Stimulated activated CD4-positive, alpha-beta T cell treated with anti-CD3 and anti-CD28 coated beads, TNF-alpha, amount 100 ng/mL, for 1 hour (primary cell): ENCODE measurements at places on chromosomes 7 and 10.

DNA sequence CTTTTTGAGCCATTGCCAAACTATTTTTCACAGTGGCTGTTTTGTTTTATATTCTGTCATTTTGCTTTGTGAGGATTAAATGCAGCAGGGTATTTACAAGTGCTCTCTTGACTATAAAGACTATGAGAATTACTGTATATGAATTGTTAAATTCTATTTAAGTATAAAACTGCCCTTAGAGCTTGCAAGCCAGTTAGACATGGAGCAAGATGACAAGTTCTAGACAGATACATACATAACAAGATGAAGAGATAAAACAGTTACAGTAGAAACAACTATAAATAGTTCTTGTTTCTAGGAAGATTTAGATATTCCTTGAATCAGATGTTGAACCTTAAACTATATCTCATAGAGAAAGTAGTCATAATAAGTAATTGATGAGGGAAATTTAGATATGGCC, 60.6 kb downstream of the DNAH11 start:
- DNase-seq = no peak

DNA sequence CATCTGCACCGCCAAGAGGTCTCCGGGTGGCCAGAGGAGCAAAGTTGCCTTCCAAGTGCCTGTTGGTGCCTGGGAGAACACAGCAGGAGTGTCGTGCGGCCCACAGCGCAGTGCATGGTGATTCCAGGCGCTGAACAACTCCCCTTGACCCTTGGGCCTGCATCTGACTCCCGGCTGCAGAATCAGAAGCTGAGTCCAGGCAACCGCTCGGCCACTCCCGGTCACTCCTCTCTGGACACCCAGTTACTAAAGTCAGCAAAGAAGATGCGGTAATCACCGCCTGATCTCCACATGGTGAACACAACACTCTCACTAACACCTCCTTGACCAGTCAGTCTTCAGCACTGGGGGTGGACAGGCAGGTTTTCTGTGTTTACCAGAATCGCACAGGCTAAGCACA, 35.5 kb downstream of the SCD start:
- no peak for DNase-seq

GRCh38 chr10:70689661-70690060, 17.4 kb downstream of the ADAMTS14 start:
- DNase-seq = no peak

- no peak for DNase-seq
These were observed 7.9 kb downstream of the PKD1L1 start for GRCh38 chr7:47940088-47941013.

GRCh38 chr10:72176701-72177100, 39.1 kb upstream of the ANAPC16 start:
- no peak for DNase-seq

- no peak for DNase-seq
These were observed 93.2 kb downstream of the LANCL2 start for GRCh38 chr7:55458351-55458750.

DNA sequence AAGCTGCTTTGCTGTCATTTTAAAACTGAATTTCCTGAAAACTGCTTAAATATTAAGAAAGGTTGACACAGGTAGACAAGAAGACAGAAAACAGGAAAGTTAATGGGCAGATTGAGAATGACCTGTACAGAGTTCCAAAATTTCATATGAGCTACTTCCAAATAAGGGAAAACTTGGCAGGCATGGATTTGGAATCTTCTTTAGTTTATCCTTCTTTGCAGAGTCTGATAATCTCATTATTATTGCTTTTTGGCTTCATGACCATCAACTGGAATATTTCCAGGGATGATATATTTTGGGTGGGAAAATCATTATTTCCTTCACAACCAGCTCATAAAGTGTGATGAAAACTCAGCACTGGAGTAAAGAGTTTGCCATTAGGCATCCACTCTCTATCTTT, 346.5 kb upstream of the NPVF start:
- DNase-seq = no peak

DNA sequence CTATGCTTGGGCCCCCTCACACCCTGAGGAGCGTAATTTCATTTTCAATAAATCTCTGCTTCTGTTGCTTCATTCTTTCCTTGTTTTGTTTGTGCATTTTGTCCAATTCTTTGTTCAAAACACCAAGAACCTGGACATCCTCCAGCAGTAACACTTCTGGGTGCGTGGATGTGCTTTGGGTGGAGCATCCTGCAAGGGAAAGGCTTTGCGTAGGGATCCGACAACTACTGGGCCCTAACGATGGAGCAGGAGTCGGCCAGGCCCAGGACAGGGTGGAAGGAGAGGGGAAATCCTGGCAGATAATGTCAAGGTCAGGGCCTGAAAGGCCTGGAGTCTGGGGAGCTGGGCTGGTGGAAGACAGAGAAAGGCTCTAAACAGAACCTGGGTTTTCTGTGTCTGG, 231.8 kb downstream of the ADAM12 start:
- no peak for DNase-seq

DNA sequence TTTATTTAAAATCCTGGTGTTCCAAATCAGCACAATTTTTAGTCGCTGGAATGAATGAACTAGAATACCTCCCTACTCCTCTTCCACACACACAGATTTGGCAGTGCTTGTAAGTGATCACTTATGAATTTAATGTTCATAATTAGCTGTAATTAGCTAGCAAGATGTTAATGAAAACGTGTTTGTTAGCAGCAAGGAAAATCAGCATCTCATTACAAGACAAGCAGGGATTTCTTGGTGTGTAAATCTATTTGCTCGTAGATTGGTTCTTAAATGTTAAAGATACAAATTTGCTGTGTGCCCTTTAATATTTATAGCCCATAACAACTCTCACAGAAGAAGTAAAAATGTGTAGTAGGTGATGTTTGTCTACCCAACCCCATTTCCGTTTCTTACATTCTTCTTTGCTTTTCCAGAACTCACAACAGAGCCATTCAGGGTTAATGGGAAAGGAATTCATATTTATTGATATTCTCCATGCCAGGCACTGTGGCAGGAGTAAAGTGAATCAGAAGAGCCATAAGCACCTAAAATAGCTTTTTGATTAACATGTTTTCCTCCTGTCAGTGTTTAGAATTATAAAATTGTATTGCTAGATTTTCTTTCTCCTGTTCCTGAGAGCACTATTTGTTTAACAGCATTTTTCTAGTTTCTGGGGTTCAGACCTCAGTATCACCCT, 49.6 kb downstream of the SEMA3C start:
- DNase-seq = no peak

GRCh38 chr10:78507510-78508160, 474.0 kb downstream of the RPS24 start:
- no peak for DNase-seq

- no peak for DNase-seq
These were observed 150.8 kb upstream of the NPS start for GRCh38 chr10:127398140-127398970.

DNA sequence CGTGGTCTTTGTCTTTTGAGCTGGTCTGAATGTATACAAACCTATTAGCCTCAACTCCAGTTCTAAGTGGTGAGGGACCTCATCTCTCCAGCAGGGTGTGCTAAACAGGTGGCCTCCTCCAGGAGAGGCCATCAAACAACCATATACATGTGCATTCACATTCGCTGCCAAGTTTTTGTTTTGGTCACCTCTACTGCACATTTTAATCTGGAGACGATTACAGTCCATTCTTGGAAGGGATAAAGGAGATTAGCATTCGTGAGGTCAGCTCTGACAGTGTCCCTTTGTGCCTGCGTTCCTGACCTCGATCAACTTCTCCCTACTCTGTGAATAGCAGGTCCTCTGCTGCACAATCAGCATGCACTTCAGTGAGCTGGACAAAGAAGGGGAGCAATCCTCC, 60.8 kb downstream of the RHOBTB1 start:
- no peak for DNase-seq

- DNase-seq = no peak
These were observed 57.7 kb upstream of the KCNIP2 start for GRCh38 chr10:101901340-101901739.

DNA sequence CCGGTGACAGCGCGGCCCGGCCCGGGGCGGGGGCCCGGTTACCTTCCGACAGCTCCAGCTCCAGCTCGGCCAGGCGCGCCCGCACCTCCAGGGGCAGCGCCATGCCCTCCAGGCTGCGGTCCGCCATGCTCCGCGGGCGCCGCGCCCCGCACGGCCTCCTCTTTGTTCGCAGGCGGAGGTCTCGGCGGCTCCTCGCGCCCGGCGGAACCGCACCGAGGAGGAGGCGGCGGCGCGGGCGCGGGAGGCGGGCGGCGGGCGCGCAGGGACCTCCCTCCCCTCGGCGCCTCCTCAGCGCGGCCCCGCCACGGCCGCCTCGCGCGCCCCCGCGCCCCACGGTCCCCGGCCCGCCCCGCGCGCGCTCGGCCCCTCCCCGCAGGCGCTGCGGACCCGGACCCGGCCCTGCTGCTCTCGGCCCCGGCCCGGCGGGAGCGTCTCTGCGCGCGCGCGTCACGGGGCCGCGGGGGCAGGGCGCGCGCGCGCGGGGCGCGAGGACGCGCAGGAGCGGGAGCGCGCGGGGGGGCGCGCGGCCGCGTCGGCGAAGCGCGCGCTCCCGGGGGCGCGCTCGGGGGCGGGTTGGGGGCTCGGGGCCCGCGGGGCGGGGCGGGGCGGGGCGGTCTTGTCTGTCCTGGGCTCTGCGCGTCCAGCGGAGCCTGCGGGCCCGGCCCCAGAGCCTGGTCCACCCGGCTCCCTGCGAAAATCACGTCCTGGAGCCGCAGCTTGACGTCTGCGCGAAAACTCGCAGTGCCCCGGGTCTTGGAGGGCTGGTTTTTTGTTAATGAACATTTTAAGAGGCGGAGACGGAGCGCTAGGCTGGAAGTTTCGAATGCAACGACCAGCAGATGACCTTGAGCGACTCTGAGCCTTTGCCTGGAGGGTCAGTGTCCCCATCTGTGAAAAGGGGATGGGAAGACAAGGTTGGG, at the start of gene DIP2C:
TSS of gene DIP2C (minus strand) at position 217 of the 920 bp plus-strand sequence. CDS start at position 127, 90 bp downstream.
- no peak for DNase-seq

GRCh38 chr10:74187237-74187636, 36.2 kb downstream of the ADK start:
- DNase-seq = no peak

- DNase-seq = no peak
These were observed 60.1 kb downstream of the DENND11 start for GRCh38 chr7:141641876-141642275.

GRCh38 chr7:45494885-45495284, 79.3 kb upstream of the ADCY1 start:
- DNase-seq = no peak

- no peak for DNase-seq
These were observed 490.7 kb downstream of the TYW1 start for GRCh38 chr7:67487316-67487715.

DNA sequence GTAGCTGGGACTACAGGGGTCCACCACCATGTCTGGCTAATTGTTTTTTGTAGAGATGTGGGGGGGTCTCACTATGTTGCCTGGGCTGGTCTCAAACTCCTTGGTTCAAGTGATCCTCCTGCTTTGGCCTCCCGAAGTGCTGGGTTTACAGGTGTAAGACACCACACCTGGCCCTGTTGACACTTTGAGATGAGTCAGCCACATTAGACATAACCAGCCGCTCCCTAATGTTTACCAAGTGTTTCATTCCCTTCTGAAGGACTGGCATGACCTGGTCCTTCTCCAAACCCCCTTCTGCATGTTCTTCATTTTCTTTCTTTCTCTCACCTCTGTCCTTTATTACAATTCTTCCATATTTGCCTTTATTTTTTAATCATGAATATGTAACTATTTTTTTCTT, 67.8 kb downstream of the TAF3 start:
- no peak for DNase-seq

GRCh38 chr10:86086418-86086817, 280.2 kb downstream of the GRID1 start:
- DNase-seq = no peak

DNA sequence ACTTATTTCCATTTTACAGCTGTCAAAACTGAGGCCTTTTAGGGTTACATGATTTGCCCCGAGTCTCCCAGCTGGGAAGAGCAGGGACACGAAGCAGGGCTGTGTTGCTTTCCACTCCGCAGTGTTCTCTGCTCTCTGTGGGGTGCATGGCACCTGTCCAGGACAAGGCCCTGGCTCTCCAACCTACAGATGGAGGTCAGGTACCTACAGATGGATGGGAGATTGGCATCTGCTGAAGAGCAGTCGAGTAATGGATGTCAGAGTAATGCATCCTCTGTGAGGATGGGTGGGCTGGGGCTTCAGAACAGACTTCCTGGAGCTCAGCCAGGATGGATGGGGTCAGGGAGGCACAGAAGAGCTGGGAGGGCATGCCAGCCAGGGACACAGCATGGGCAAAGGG, 85.0 kb downstream of the EMX2 start:
- DNase-seq = no peak

- DNase-seq = no peak
These were observed 42.9 kb downstream of the CD36 start for GRCh38 chr7:80681272-80681885.

- no peak for DNase-seq
These were observed 77.7 kb downstream of the RBM33 start for GRCh38 chr7:155722118-155722517.

GRCh38 chr10:128976856-128977255, 490.2 kb upstream of the MGMT start:
- DNase-seq = no peak
